ENCODE measurements at places on chromosomes 1 and 21.
A peak's percentile ranks its signal among the peaks of the same experiment; 100 is the strongest.

GRCh38 chr1:107254306-107254705 is 113.5 kb downstream of the NTNG1 start:
- no peak for DNase-seq

GRCh38 chr1:225845571-225846259 is 35.8 kb downstream of the EPHX1 start:
- peak; percentile 31 for DNase-seq

DNA sequence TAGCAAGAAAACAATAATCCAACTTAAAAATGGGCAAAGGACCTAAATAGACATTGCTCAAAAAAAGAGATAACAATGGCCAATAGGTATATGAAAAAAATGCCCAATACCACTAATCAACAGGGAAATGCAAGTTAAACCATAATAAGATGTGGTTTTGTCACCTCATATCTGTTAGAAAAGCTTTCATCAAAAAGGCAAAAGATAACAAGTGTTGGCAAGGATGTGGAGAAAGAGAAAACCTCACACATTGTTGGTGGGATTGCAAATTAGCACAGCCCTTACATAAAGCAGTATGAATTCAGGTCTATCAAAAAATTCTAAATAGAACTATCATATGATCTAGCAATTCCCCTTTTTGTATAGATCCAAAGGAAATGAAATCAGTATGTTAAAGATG is 387.2 kb upstream of the DUSP10 start:
- DNase-seq, result no peak

GRCh38 chr1:228410015-228410414 is 3.4 kb upstream of the TRIM11 start:
- DNase-seq, result no peak

- DNase-seq, result no peak
These were observed 53.0 kb downstream of the UMODL1 start for GRCh38 chr21:42124081-42124480.
